ENCODE measurements at places on chromosomes 1 and 21. TPM values are rescaled to one million over a fixed set of nuclear protein-coding genes. Genes with fewer than 3 reads are reported as not detected.

DNA sequence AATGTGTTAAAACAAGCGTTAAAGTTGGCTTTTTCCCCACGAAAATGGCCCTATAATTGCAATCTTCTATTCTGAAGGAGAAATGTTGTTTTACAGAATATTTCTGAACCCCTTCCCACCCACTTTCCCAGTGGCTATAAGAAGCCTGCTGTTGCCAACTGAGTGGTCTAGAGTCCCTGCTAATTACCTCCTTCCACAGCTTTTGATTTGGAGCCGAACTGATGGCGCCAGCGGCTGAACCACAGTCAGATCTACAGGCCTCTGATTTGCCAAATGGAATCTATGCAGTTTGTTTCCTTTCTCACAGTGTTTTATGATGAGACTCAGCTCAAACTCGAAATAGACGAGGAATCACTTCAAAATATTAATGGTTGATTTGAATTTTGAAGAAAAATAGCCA is 76.0 kb upstream of the C1orf105 start:
- DNase-seq, result no peak

DNA sequence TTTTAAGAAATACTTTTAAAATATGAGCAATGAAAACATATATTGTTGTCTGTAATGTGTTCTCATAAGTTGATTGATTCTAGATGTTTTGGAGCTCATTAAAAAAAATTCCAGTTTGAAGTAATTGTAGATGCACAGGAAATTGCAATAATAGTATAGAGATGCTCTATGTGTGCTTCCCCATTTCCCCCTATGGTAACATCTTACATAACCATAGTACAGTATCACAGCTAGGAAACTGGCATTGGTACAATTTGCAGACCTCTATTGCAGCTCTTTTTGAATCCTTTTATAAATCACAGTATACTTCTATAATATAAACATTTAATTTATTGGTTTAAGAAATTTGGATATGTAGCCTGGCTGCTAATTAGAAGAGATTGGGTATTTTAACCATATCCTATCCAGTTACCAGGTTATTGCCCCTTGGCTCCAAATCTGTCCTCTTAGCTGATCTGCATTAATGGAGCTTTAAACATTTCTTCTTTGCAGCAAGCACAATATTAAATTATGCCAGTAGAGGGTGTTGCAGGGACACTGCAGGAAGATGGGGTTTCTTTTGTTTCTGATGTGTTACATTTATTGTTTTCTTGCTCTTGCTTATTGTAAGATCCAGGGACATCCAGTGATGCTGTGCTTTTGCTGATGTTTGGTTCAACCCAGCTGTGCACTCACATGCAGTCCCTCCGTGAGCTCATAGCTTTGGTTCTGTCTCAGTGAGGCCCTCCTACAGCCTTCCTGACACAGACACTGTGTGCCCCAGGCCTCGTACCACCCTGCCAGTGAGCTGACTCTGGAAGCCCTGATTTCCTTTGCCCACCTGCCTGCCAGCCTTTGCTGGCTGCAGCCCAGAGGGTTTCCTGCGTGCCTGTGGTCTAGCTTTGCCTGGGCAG is 103.3 kb downstream of the RABGAP1L start:
- DNase-seq, result no peak

- no peak for DNase-seq
Measured at GRCh38 chr21:18275781-18276180, 31.1 kb downstream of the CHODL start.

DNA sequence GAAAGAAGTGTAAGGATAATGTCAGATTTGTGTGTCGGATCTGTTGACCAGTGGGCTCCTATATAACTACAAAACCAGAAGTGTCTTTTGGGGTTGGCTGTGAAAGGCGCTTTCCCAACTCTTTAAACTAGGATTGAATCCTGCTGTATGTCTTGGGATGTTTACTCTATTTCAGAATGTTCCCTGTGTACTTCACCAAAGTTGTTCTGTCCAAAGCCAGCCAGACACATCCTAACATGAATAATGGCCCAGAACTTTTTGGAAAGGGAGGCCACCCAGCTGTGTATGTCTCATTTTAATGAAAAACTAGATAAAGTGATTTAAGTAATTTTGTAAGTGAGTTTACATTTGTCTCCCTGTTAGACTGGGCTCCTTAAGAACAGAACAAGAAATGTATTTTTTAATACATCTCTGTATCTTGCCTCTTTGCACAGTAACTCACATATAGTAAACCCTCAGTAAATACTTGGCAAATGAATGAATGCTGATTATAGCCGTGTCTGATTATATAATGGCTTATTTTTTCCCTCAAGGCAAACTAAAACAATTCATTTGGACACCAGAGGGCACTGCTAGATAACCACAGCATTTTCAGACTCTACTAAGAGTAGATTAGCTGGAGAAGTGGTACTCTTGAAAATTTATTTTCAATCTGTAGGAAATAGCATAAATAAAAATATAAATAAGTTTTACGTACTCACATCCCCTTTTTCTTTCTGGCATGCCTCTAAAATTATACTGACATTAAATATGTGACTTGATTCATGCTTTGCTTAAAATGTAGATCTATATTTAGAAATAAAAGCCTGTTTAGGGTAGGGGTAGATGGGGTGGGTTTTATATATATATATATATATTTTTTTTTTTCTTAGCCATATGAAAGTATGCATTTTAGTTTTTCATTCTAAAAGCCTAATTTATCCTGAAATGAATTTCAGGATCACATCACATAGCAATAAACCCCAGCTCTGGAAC is 23.8 kb downstream of the TSEN15 start:
- peak; percentile 37 for DNase-seq

- DNase-seq, result no peak
Measured at GRCh38 chr1:47323599-47324031, 9.7 kb upstream of the STIL start.

- peak; percentile 89 for DNase-seq
Measured at GRCh38 chr1:31715087-31715872, 11.5 kb upstream of the COL16A1 start.

DNA sequence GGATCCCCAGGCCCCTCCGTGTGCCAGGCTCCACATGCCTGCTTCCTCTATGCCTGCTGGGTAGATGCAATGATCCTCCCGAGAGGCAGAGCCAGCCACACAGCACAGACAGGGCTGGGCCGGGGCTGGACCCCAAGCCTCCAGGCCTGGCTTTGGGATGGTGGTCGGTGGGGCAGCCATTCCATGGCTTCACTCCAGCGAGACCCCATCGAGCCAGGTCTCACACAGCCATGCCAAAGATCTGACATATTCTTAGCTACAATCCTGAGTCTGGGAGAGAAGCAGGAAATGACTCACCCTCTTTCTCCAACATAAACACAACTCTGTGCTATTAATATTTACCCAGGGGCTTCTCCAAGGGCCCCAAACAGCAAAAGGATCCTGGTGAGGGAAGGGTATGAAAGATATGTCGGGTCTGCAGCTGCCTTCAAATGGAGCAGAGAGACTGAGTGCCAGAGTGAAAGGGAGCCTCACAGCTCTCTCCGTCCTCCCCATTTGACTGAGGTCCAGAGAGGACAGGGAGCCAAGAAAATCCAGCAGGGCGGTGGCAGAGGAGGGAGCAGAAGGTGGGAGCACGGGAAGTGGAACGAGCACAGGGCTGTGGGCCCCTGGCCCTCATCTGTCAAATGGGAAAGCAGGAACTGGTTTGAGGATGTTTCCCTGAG is 639.5 kb downstream of the MATN1 start:
- DNase-seq, result no peak

DNA sequence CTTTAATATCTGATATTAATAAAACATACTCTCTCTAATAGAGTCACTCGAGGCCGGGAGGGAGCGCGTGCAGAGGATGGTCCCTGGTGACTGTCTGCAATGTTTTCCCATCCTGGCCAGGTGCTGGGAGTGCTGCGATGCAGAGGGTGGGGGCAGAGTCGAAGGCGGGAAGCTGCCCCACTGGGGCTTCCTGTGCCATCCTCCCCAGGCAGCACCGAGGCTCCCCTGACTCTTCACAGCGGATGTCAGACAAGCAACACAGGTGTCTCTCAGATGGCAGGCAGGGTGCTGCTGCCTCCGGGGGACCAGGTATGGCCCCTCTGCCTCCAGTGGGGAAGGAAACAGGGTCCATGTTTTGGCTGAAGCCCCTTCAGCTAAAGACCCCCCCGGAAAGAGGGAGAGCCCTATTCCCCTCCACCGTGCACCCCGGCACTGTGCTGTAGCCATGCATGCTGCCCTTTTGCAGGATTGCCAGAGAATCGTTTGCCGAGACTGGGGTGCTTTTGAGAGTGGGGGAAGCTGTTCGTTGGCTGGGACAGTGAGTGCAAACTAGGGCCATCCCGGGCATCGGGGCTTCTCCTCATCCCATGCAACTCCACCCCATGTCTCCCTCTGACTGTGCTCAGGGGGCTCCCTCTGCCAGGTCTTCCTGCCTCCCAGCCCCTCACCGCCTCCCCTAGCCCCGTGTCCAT is 32.1 kb upstream of the TTC34 start:
- DNase-seq, result no peak

DNA sequence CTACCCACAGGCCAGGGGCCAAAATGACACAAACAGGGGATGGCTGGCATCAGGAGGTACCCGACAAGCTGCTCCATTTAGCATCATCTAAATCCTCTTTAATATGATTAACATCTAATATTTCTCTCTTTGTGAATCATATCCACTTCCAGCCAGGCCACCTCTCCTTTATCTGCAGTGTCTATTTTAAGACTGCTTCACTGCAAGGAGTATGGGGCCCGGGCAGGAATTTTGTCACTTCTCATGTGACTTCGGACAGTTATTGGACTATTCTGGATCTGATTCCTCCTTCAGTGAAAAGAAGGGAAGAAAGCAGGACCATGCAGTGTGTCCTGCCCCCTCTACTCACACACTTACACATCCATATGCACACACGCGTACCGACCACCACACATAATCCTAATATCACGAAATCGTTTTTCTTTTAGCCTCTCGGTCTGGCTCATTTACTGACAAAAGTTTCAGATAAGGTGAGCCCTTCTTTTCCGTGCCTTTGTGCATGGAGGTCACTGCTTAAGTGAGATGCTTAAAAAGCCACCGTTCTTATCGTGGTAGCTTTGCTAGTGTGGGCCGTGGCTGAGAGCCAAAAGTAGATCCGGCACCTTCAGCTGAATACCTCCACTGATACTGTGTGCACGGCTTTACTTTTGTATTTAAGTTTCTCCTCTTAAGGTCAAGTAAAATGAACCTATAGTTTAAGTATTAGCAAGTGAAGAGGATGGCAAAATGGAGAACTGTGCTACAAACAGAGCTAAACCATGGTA is 26.0 kb downstream of the PROX1 start:
- DNase-seq, result no peak

GRCh38 chr1:175887981-175888428 is 144.6 kb upstream of the TNR start:
- peak; percentile 16 for DNase-seq

DNA sequence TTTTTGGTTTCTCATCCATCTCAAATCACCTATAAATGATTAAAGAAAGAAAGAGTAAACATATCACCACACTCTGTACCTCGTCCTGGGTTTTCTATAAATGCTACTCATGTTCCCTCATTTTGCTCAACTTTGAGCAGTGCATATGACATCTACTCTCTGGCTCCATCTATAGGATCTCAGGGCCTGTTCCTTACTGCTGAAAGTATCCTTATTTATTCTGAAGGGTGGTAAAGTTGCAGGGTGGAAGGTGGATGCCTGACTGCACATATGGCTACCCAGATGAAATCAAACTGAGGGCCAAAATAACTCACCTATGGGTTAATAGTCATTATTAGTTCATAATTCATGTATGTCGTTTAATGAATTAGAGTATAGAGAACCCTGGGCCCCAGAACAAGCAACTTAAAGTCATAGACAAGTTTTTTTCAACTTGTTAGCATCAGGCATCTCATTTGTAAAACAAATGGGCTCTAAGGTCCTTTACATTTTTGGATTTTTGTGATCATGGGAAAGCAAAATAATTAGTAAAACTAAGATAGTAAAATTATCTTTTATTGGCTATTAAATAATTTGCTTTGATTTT is 46.5 kb downstream of the NCF2 start:
- no peak for DNase-seq

- DNase-seq, result no peak
Measured at GRCh38 chr21:45138199-45139002, 64.0 kb downstream of the ADARB1 start.

Gene ITPKB
- total RNA-seq, result 57.2 TPM

Gene NUDT4B
- total RNA-seq, result 7.4 TPM

Gene PLCH2
- total RNA-seq, result 83.2 TPM

Gene MAPKAPK2
- total RNA-seq, result 40.0 TPM
